T-helper 2 cell treated with Interferon-gamma antibody and Interleukin-4, amounts not matched to agents 100 ng/mL and 5 ng/mL, for 36 hours (primary cell): ENCODE measurements at places on chromosomes 1 and 21. TPM values are rescaled to one million over a fixed set of nuclear protein-coding genes. Genes with fewer than 3 reads are reported as not detected.

The NBPF6 gene
- 0.98 TPM in 1 of 2 replicates, not detected in the other for total RNA-seq

The SLC44A3 gene
- total RNA-seq, result 0.30 TPM in 1 of 2 replicates, not detected in the other

The LCE6A gene
- not detected in 2 replicates for total RNA-seq

The BGLAP gene
- total RNA-seq, result 2.0 and 2.9 TPM in 2 replicates

The FALEC gene
- not detected in 2 replicates for total RNA-seq

The SPRR2E gene
- total RNA-seq, result not detected in 2 replicates

The ST7L gene
- 13.0 and 14.9 TPM in 2 replicates for total RNA-seq

The KANK4 gene
- not detected in 2 replicates for total RNA-seq

The VN1R5 gene
- total RNA-seq, result not detected in 2 replicates

The PPP1R15B gene
- 62.9 and 65.5 TPM in 2 replicates for total RNA-seq

The LYPD8 gene
- total RNA-seq, result not detected in 2 replicates

The CHODL gene
- not detected in 2 replicates for total RNA-seq
